Fibroblast of the conjunctiva (primary cell): ENCODE measurements at places on chromosomes 5 and 9.

- no peak for DNase-seq
Measured at GRCh38 chr5:163248871-163249270, 188.5 kb upstream of the CCNG1 start.

DNA sequence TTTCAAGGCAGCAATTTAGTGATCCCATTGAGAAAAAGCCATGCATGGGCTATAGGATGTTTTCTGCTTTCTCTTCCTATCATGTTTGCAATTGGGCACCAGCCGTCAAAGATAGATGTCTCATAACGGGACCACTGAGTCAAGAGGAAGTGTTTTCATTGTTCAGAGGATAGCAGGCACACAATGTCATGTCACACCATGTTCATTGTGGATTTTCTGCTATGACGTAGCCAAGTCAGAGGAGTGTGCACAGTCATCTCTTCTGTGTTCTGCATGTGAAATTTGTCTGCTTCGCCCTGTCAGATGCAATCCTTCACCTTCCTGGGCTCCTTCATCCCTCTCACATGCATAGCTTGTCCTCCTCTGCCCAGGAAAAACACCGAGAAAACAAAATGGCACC lies 106.0 kb downstream of the CD180 start:
- DNase-seq, result no peak

DNA sequence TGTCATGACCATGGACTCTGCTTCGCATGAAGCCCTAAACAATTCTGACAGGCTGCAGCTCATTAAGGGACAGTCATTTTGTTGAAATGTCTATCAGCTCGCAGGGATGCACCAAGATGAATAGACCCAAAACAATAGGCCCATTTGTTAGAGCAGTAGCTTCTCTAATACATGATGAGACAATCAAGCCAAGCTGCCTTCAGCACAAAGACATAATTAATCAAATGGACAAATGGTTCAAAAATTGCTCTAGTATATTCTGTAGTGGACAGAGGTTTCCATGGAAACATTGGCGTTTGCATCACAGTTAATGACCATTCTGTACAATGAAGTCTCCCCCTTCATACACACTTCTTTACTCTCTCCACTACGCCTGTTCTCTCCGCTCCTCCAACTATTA lies 274.6 kb downstream of the ANXA1 start:
- DNase-seq, result no peak

GRCh38 chr5:178465861-178466288 lies 124.3 kb downstream of the COL23A1 start:
- DNase-seq, result no peak

DNA sequence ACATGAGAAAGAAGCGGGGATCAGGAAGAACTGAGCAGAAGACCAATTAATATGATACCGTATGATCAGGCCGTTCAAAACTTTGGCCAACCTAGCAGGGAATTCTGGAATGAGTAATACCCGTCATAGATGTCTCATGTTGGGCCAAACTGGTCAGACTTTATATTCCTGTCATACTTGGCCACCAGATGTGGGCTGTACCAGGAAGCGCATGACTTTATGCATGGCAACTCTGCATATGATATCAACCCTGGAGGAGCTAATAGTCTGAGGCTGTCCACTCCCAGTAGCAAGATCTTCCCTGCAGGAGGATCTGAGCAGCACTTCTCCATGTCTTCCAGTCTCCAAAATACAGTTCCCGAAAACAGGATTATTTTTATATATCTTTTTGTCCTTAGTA lies 68.5 kb upstream of the NAA35 start:
- DNase-seq, result no peak

DNA sequence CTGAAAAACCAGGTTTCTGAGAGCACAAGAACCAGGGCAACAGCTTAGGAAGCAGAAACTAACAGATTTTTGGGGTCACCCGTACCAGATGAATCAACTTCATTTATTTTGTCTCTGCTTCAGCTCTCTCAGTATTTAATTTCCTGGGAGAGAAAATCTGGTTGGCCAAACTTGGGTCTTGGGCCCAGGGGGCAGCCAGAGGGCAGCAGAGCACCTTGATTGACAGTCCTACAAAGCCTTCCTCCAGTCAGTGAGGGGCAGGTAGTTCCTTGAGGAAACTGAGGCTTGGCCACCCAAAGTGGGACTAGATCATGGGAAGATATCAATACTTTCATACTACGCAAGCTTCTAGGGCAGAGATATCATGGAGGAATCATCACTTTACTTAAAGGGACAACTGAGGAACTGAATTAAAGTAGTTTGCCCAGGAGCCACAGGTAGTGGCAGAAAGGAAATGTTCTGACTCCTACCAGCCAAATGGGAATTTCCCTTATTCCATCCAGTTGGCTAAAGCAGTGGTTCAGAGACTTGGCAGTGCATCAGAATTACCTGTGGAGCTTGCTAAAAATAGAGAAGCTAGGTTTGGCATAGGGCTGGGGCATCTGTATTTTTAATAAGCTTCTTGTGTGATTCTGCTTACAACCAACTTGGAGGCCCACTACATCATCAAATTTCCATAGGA lies 21.5 kb upstream of the ARHGAP26 start:
- no peak for DNase-seq

GRCh38 chr5:149367249-149367971 lies 9.6 kb downstream of the PCYOX1L start:
- peak; percentile 57 for DNase-seq

- DNase-seq, result no peak
Measured at GRCh38 chr5:142235050-142235797, 89.6 kb downstream of the SPRY4 start.

- no peak for DNase-seq
Measured at GRCh38 chr9:35731415-35732184, 395 bp downstream of the TLN1 start.

- peak; percentile 82 for DNase-seq
Measured at GRCh38 chr5:68484307-68485068, 268.9 kb downstream of the PIK3R1 start.

DNA sequence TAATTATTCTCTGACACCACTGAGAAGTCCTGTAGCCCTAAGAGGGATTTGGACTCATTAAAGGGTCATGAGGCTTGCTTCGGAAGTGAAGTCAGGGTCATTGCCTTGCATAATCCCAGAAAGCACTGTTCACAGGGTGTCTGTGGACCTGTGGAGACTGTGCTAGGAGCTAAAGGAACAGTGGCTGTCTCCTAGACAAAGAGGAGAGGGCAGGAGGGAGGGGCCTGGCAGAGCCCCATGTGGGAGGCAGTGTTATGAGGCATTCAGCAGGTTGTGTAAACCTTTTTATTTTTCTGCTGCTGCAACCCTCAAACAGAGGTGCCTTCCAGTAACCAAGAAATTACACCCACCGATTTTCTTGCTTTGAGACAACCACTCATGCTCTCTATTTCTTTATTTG lies 3.3 kb downstream of the TMEM174 start:
- no peak for DNase-seq

GRCh38 chr5:10552183-10553143 lies 11.4 kb upstream of the ANKRD33B start:
- DNase-seq, result no peak

GRCh38 chr5:98321361-98321760 lies 452.1 kb upstream of the RGMB start:
- DNase-seq, result no peak

GRCh38 chr9:114339130-114339908 lies 9.7 kb downstream of the ORM2 start:
- no peak for DNase-seq

- DNase-seq, result no peak
Measured at GRCh38 chr9:92648474-92648971, 21.4 kb downstream of the IPPK start.

DNA sequence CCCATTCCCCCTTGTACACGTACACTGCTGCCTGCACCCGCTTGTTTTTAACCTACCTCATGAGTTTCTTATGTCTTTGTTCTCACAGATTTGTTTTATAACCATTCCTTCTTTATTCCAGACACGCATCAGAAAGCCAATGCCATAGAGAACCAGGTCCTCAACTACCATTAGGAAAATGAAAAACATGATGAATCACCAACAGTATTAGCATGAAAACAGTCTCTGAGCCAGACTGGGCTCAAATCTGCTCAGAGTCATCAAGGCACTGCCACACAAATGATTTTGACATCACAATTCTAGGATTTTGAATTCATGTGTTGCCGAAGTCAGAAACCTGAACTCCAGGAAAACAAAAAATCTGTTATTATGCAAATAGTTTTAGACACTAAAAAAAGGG lies 394.1 kb upstream of the GRIA1 start:
- DNase-seq, result no peak

GRCh38 chr5:133658327-133658726 lies 46.0 kb upstream of the FSTL4 start:
- no peak for DNase-seq
